ENCODE measurements at places on chromosomes 3 and 15.
A peak's percentile ranks its signal among the peaks of the same experiment; 100 is the strongest.

DNA sequence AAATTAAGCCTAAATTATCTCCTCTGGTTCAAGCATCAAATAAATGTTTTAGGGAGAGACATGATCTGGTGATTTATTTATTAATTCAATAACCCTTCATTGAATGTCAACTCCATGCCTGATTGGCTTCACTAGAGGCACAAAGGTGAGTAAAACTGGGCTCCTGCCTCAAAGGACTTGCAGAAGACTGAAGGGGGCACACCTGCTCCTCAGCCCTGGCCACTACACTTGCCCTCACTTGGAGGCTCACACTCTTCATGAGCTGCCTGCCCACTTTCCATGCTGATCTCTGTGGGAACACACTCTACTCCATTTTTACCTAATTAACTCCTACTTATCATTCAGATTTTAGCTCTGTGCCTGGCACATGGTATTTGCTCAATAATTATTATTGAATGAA lies 84.4 kb upstream of the KCNMB2 start:
- DNase-seq: no peak

- no peak for DNase-seq
These were observed 103.9 kb upstream of the MB21D2 start for GRCh38 chr3:193021506-193022010.

- no peak for DNase-seq
These were observed 436.0 kb upstream of the TPM1 start for GRCh38 chr15:62606376-62607113.

GRCh38 chr3:15427981-15428380 lies 583 bp downstream of the EAF1 start:
- no peak for DNase-seq

GRCh38 chr3:50156549-50157493 lies 1.7 kb downstream of the SEMA3F start:
- no peak for DNase-seq

GRCh38 chr15:64348455-64348854 lies 7.5 kb downstream of the CSNK1G1 start:
- no peak for DNase-seq

DNA sequence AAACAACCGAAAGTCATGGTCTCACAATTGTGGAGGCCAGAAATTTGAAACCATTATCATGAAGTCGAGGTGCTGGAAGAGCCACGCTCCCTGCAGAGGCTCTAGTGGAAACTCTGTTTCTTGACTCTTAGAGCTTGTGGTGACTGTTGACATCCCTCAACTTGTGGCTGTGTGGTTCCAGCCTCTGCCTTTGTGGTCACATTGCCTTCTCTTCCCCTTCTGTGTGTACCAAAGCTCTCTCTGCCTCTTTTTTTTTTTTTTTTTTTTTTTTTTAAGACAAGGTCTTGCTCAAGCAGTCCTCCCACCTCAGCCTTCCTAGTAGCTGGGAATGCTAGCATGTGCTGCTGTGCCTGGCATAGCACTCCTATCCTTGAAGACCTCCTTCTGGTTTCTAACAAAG lies 48.7 kb upstream of the CRTC3 start:
- no peak for DNase-seq

GRCh38 chr15:43934480-43934879 lies 107.7 kb downstream of the WDR76 start:
- DNase-seq: no peak

GRCh38 chr15:30913761-30914160 lies 10.0 kb downstream of the FAN1 start:
- DNase-seq: no peak

GRCh38 chr3:14431452-14431916 lies 29.1 kb downstream of the SLC6A6 start:
- no peak for DNase-seq

DNA sequence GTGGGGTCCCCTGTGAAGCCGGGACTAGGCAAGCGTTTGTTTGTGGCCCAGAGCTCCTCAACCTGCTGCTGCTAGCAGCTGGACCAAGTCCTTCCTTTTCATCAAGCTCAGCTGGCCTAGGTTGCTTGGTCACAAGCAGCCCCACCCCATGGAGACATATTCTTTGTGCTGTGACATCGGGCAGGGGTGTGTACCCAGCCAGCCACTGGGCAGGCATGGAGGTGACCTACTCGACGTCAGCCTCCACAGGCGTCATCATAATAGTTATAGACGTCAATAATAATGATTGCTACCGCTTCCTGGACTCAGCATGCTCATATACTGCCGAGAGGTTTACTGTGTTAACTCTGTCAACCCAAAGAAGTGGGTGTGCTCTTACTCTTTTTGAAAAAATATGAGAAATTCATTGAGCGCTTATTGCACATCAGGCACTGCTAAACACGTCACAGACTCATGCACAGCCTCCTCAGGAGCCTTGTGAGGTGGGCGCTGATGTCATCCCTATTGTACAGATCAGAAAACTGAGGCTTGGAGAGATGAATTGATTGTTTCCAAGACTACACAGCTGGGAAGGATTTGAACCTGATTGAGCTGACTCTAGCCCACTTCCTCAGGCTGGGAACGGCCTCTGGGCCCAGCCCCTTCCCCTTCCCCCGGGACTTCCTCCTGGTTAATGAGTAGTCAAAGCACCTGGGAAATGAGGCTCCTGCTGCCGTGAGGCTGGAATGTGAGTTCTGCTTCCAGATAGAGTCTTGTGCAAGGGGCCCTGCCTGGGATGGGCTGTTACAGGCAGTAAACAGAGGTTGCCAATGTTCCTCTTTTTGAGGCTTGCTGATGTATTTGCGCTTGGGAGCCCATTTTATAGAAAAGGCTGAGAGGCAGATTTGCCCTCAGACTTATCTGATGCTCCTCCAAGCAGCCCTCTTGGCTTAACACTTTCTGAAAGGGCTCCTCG lies 16.2 kb downstream of the SLC6A6 start:
- no peak for DNase-seq

- no peak for DNase-seq
These were observed 210.6 kb upstream of the ZPLD1 start for GRCh38 chr3:102224171-102224570.

DNA sequence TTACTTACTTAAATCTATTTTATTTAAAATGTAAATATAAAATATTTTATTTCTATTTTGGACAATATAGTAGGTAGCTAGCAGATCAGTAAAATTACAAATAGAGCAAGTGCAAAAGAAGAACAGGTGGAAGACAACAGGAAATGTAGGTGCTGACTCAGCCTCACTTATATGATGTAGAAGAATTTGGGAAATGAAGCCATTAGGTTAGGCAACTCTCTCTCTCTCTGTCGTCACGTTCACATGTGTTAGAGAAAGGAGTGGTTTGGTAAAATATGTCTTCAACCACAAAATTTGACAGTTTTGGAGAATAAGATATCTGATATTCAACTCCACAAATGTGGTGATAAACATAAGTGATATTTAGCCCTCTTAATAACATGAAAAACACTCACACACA lies 532.5 kb upstream of the KCNMB2 start:
- no peak for DNase-seq

DNA sequence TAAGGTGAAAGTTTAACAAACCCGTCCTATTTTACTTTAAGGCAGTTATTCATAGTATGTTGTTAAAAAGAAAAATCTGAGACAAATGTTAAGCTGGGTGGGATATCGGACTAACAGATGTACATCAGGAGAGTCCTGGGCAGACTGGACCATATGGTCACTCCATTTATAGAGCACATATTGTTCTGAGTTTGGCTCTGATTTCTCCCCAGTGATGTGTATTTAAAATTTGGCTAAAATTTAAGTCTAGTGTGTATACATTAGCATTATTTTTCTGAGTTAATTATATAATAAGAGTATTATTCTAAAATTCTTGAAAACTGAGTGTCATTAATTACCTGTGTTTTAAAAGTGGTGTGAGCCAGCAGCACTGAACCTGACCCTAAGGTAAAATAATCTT lies 6.1 kb downstream of the GMPS start:
- no peak for DNase-seq

DNA sequence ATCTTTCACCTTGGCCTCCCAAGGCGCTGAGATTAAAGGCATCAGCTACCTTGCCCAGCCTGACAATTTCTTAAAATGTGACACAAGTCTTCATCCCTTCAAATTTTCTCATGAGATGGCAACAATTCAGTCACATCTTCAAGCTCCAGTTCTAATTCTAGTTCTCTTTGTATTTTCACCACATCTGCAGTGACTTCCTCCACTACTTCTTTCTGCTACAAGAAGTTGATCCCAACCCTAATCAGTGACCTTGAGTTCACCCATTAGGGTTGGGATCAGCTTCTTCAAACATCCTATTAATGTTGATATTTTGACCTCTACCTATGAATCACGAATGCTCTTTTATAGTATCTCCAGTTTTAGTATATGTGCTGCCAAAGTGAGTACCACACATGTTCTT lies 59.8 kb downstream of the TRIM71 start:
- DNase-seq: no peak

GRCh38 chr3:194109192-194109863 lies 26.6 kb upstream of the HES1 start:
- DNase-seq: no peak

- DNase-seq: no peak
These were observed 16.2 kb downstream of the XIRP1 start for GRCh38 chr3:39176025-39176714.

- DNase-seq: no peak
These were observed 34.8 kb downstream of the RBPMS2 start for GRCh38 chr15:64740311-64741170.

GRCh38 chr3:99159220-99159762 lies 257.8 kb upstream of the DCBLD2 start:
- DNase-seq: no peak

DNA sequence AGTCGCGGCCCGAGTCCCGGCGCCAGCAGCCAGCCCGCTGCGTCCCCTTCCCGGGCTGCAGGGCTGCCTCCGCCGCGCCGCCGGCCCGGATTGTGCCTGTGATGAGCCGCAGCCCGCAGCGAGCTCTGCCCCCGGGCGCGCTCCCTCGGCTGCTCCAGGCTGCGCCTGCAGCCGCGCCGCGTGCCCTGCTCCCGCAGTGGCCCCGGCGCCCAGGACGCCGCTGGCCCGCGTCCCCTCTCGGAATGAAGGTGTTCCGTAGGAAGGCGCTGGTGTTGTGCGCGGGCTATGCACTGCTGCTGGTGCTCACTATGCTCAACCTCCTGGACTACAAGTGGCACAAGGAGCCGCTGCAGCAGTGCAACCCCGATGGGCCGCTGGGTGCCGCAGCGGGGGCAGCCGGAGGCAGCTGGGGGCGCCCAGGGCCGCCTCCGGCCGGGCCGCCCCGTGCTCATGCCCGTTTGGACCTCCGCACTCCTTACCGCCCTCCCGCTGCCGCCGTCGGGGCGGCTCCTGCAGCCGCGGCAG lies 1.2 kb downstream of the CHST2 start:
- DNase-seq: peak; percentile 8

DNA sequence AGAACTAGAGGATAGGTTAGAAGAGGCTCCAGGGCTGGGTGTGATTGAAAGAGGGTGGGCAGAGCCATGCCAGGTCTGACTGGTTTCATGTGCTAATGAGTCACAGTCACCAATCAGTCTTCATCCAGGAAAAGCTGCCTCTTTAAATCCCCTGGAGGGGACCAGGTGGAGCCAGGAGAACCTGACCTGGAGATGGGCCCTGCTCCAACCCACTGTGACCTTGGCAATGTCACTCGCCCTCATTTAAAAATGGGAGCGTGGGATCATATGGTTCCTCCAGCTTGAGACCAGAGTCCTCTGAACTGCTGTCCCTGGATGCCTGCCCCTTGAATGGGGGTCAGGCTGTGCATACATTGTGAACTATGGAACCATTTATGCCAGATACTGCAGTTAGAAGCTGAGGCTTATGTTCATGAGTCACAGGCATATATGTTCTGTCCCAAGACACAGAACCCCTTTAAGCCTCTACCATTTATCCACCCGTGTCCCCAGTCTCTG lies 23.0 kb downstream of the HES1 start:
- DNase-seq: no peak

GRCh38 chr3:55508335-55508734 lies 21.2 kb upstream of the WNT5A start:
- no peak for DNase-seq

GRCh38 chr3:151178208-151178845 lies 24.7 kb downstream of the GPR171 start:
- no peak for DNase-seq

- DNase-seq: no peak
These were observed 91.3 kb upstream of the CTDSPL start for GRCh38 chr3:37770336-37770735.

- no peak for DNase-seq
These were observed 16.0 kb downstream of the ARMC8 start for GRCh38 chr3:138202945-138203701.

DNA sequence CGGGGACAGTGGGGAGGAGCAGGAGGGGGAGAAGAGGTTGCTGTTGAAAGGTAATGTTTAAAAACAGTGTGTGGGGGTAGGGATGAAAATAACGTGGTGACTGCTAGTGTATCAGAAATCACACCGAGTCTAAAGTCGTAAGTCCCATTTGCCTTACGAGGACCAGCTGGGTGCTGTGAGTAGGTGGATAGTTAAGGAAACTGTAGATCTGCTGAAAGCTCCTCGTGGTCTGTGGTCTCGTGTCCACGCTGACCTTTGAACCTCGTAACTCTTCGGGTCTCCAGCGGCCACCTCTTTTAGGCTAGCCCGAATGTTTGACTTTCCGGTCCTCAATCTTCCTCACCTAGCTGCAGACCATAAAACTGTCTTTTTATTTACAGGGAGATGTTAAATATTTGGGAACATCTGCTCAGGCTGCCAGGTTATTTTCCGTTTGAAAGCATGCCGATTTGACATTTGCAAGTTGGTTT lies 29.3 kb upstream of the ST3GAL6 start:
- no peak for DNase-seq

- DNase-seq: no peak
These were observed 73.1 kb upstream of the BHLHE40 start for GRCh38 chr3:4906107-4906621.

- DNase-seq: no peak
These were observed 8.6 kb upstream of the SIAH2 start for GRCh38 chr3:150771600-150771999.

- no peak for DNase-seq
These were observed 87.8 kb downstream of the ASB7 start for GRCh38 chr15:100690032-100690794.

DNA sequence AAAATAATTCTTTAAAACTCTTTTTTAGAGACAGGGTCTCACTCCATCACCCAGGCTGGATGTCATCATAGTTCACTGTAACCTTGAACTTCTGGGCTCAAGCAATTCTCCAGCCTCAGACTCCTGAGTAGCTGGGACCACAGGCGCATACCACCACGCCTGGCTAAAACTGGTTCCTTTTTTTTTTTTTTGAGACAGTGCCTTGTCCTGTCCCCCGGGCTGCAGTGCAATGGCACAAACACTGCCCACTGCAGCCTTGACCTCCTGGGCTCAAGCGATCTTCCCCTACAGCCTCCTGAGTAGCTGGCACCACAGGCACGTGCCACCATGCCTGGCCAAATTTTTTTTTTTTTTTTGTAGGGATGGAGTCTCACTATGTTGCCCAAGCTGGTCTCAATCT lies 23.7 kb upstream of the FURIN start:
- no peak for DNase-seq

- no peak for DNase-seq
These were observed 26.3 kb upstream of the TMEM45A start for GRCh38 chr3:100465892-100466777.

All from stimulated activated CD4-positive, alpha-beta T cell treated with anti-CD3 and anti-CD28 coated beads, Interleukin-12 subunit alpha, Interleukin-12 subunit beta, amount 100 ng/mL, for 24 hours (primary cell).